ENCODE measurements at places on chromosomes 16 and 17.

DNA sequence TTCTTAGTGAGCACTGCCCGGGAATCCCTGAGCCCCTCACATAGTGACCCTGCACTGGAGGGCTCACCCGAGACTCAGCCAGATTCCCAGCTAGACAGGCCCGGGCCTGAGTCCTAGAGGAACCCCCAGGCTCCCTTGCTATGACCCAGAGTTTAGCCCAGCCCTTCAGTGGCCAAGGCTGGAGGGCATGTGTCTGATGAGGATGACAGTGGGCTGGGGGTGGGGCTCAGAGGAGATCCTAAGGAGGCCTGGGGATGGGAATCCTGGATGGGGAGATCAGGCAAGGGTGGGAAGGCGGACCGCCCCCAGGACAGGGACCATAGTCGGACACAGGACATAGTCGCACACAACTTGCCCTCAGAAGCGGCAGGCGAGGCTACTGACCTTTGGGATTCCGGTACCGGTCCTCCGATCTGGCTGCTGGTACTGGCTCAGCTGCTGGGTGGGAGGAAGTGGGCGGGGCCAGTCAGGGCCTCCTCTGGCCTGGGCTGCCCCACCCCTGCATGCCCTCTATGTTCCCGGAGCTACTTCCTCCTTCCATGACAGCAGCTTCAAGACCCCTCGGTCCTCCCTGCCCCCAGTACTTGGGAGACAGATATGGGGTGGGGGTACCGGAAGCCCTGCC is 1.1 kb downstream of the CD79B start:
- DNase-seq = no peak

GRCh38 chr17:1515640-1516387 is 598 bp downstream of the INPP5K start:
- peak; percentile 60 for DNase-seq

DNA sequence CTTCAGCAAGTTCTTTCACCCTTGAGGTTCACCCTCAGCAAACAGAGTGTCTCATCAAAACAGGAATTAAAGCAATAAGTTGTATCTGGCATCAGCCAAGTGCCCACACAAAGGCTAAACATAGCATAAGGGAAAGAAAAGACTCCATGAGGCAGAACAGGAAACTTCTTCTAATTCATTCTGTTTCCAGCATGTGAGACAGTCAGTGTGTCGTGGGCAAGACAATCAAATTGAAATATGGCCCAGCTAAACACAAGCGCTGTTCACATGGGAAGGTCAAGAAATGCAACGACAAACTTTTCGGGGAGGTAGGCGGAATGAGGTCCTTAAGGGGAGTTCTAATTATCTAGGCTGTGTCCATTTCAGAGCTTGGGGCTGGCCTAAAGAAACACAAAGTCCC is 393.4 kb downstream of the HAPSTR1 start:
- no peak for DNase-seq

DNA sequence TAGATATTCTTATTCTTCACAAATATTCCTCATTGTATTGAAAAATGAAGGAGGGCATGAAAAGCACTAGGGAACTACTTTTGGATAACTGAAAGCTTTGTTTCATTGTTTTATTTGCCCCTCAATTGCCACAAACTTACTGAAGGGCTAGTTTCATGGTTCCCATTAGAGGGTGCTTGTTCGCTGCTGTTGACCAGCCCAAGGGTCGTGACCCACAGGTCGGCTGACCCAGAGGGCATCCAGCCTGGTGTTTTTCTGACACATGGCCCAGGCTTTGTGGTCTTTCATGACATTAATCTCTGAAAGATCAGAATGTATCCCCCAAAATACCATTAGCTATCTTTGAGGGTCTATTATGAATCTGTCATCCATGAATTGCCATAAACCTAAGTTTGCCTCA is 30.0 kb downstream of the DGKE start:
- DNase-seq = no peak

DNA sequence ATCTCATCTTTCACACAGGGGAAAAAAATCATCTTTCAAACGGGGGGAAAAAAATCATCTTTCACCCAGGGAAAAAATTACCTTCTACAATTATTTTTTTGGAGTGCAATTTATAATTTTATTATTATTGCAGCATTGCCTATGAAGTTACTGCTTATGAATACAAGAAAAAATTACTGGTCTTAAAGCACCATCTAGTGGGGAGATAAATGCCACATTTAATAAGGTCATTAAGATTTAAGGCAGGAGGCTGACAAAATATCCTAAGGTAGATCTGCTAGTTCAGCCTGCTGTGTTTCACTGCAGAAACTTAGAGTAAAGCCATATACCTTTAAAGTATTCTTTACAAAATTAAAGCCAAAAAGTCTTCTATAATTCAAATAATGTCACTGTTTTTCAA is 13.7 kb downstream of the SHCBP1 start:
- DNase-seq = peak; percentile 2

GRCh38 chr16:287298-287811 is 4.4 kb downstream of the PDIA2 start:
- no peak for DNase-seq

DNA sequence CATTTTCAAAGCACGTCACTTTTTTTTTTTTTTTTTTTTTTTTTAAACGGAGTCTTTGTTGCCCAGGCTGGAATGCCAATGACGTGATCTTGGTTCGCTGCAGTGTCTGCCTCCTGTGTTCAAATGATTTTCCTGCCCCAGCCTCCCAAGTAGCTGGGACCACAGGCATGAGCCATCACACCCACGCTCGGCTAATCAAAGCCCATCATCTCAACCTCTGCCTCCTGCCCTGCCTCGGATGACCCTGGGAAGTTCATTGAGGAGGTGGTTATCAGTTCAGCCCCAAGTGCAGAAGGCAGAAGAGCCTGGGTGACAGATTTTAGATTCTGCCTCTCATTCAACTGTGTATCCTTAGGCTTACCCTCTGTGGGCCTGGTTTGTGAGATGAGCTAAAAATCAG is 484.9 kb upstream of the EEF2KMT start:
- DNase-seq = no peak

DNA sequence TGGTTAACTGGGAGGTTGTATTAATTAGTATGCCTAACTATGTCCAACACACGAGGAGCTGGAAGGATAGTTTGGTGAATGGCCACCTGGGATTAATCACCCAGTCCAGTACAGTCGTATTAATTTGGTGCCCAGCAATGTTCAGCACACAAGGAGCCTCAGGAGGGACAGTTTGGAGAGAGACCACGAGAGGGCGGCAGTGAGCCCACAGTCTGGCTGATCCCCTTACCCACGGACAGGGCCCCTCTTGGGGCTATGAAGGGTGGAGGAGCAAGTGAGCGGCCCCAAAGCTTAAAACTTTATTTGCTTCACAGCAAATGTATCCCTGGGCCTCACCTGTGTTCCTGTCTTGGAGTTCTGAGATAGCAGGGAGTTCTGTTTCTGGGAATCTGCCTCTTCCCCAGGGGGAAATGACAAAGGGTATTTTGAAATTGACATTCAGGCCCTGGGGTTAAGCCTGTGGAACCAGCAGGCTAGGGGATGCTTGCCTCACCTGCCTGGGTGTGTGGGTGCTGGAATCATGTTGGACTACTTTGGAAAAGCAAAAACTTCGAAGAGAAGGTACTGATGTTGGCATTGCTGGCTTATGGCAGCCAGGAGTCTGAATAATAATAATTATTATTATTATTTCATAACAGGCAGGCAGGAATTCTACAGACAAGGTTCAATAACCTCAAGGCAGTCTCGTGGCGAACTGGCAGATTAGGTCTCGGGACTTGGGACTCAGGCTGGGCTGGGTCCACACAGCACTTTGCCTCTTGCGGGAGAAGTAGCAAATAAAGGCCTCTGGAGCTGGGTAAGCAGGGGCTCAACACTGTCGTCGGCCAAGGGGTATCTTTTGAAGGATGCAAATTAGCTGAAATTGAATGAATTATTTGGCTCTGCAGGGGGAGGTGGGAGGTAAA is 227.6 kb upstream of the ASIC2 start:
- no peak for DNase-seq

- no peak for DNase-seq
Observed at GRCh38 chr16:20271893-20272292, 55.4 kb downstream of the GP2 start.

DNA sequence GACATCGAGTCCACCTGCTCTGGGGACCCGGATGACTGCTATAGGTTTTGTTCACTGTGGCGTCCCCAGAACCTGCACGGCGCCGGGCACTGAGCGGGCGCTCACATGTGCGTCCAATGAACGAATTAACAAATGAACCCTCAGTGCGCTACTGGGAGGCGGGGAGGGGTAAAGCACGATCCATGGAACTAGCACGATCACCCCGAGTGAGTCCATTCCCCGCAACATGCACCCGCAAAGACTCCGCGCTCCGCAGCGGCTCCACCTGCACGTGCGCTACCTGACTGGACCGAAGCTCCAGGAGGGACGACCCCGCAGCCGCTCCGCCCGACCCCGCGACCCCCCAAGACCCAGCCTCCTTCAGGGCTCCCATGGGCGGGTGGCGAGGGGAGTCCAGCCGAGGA is 491 bp downstream of the TRAP1 start:
- DNase-seq = no peak

GRCh38 chr17:50145532-50146229 is 4.8 kb downstream of the PPP1R9B start:
- no peak for DNase-seq

- DNase-seq = no peak
Observed at GRCh38 chr16:35733971-35734702, 2274.7 kb downstream of the TP53TG3F start.

GRCh38 chr16:63228259-63228658 is 1192.0 kb upstream of the CDH8 start:
- no peak for DNase-seq

DNA sequence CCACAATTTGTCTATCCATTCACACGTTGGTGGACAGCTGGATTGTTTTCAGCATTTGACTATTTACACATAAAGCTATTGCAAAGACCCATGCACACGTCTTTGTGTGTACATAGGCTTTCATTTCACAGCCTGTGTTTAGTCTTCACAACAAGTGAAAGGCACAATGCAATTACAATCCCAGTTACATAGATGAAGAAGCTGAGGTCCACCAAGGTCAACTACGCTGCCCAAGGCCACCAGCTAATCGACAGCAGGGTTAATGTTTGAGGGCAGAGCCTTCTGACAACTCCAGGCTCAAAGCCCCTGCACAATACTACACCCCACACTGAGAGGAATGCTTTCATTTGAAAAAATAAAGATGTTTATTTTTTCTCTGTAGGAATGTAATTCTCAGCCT is 93.6 kb upstream of the CDH13 start:
- no peak for DNase-seq

DNA sequence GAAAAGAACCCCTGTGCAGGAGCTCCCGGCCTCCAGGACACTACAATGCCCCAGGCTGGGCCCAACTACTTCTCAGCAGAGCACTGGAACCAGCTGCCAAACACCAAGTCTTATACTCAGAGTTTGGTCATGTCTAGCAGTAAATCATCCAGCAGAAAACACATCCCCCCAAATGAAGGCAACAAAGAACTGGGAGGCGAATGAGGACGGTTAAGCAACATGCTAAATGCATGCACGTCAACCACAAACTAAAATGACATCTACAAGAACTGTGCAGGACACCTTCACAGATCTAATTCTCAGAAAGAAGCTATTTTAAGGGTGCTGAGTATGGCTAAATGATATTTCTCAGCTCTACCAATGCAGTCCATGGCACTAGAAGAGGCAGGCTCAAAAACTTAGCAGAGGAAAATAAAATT is 7.6 kb upstream of the IRX5 start:
- no peak for DNase-seq

- no peak for DNase-seq
Observed at GRCh38 chr16:84059111-84059510, 16.5 kb upstream of the SLC38A8 start.

GRCh38 chr16:51312363-51313150 is 161.5 kb upstream of the SALL1 start:
- DNase-seq = no peak

GRCh38 chr16:24936151-24936550 is 79.0 kb downstream of the ARHGAP17 start:
- no peak for DNase-seq

DNA sequence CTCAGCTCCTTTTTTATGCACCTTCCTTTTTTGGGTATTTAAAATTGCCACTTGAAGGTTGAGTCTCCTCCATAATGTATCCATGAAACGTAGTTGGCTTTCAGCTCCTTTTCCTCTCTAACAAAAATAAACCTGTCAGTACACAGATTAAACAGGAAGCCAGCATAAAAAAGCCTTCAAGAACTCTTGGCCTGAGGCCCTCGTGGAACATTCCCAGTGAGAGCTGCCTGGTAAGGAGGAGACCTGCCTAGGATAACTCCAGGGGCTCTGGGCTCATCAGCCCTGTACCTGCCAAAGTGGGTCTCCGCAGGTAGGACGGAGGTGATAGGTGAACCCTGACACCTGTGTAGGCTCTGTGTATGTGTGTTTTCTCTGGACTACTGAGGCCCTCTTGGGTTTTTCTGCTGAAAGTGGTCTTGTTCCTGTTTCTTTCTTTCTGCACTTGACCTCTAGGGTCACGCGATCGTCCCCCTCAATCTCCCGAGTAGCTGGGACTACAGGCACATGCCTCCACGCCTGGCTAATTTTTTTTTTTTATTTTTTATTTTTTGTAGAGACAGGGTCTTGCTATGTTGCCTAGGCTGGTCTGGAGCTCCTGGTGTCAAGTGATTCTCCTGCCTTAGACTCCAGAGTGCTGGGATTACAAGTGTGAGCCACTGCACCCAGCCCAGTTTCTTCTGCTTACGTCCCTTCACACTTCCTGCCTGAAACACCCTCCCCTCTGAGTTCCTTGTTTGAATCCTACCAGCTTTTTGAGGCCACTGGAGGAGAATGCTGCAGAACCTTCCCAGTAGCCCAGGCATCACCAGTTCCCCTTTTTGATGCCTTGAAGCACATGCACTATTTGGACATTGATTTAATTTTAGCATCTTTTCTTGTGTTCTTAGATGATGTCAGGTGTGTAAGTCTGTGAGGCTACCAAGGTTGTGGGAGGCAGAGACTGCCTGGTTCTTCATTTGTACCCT is 9.8 kb downstream of the PGS1 start:
- no peak for DNase-seq

DNA sequence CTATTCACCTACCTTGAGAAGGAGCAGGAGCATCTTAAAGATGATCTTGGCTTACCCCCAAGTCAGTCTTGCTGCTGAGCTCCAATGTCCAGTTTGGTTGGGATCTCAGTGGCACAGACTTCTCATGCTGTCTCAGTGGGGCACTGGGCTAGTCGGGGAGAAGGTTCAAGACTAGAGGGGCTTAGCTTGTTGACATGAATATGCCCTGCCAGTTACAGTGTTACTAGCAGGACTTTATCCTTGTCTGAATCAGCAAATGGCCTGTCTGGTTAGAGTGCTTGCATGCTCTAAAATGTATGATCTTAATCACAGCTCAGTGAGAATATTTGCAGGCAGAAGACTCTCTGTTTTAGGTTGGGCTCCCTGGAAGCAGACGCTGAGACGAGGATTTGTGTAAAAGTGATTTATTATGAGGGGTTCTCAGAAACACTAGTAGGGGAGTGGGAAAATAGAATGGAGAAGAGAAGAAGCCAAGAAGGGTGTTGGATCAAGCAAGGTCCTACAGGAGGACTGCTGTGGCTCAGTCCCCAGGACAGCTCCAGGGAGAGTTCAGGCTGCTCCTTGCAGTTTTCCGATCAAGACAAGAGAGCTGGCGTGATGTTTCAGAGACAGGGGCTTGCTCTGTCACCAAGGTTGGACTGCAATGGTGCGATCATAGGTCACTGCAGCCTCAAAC is 150.4 kb upstream of the HS3ST2 start:
- no peak for DNase-seq
